Central memory CD4-positive, alpha-beta T cell (primary cell): ENCODE measurements at places on chromosomes 6 and 20.

- DNase-seq = no peak
Measured at GRCh38 chr6:55474382-55474781, 104.6 kb downstream of the HMGCLL1 start.

DNA sequence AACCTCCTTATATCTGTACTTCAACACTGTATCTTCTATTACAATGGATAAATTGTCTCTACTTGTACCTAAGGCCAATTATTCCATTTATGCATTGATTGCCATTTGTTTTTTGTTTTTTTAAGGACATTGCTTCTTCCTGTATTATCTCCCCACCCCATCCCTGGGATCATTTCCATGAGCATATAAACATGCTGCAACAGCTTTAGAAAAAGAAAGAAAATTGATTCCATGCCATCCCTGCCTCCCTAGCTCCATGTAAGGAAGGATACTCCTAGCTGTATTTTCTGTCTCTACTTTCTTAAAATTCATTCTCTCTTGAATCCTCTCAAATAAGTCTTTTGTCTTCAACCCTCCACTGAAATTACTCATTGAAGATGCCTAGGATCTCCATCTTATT, 101.8 kb upstream of the SIM1 start:
- DNase-seq = no peak

- no peak for DNase-seq
Measured at GRCh38 chr6:80143419-80143937, 37.0 kb downstream of the BCKDHB start.

- DNase-seq = no peak
Measured at GRCh38 chr20:55649254-55649653, 356.1 kb downstream of the CBLN4 start.

DNA sequence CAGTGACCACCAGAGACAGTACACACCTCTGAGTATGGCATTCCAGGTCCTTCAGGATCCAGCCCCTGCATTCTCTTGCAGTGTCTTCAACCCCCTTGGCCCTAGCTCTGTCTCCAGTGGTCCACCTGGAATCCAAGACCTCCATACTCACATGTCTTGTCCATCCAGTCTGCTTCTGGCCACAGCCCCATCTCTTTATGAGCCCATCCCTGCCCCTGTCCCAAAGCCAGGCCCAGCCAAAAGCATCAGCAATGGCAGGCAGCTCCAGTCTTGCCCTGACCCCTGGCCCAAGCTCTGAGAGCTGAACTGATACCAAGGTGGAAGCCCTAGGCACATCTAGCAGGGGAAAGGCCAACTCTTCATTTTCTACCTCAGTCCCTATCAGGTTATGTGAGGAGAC, 119.6 kb upstream of the PTPRT start:
- DNase-seq = no peak

DNA sequence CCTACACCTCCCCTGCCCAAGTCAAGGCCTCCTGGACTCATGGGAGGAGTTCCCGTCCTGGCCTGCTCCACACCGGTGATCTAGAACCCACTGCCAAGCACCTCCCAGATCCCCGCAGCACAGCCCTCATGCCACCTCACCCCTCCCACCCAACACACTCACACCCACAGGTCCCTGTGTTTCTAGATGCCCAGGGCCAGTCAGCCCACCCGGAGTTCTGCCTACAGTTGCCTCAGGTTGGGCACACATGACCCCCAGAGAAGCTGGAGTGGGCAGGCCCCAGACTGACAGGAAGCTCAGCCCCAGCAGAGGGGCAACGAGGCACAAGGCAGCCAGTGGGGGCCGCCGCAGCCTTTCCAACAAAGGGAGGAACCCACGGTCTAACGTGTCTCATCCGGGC, 29.6 kb downstream of the RRBP1 start:
- no peak for DNase-seq

DNA sequence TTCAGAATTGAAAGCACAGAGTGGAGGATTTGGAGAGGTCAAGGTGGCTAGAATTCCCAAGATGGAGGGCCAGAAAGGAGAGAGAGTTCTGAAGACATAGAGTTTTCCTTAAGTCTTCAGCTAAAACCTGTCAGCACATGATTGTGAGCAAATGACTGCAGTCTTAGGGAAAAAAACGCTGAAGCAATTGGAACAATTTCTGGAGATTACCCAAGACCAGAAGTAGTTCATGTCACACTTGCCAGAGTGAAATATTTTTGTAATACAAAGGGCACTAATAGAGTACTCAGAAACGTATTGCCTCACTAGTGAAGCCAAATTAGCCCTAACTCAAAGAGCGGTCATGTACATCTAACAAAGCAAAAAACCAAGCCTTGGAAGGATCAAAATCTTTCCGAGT, 541.3 kb upstream of the MARCKS start:
- no peak for DNase-seq

GRCh38 chr6:10390495-10391298, 24.2 kb downstream of the TFAP2A start:
- DNase-seq = no peak

GRCh38 chr6:119134752-119135151, 56.3 kb upstream of the FAM184A start:
- DNase-seq = no peak

DNA sequence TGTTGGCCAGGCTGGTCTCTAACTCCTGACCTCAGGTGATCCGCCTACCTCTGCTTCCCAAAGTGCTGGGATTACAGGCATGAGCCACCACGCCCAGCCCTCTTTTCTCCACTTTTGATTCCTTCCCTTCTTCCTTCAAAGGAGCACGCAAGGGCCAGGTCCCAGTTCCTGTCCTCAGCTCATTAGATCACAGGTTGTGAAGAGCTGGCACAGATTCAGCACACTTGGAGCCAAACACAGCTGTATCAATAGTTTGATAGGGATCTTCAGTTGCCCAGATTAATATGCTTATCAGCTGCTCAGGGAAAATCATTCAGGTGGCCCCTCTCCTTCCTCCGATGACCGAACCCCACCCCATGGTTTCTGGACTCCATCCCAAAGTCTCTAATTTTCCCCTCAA, 14.4 kb upstream of the SLC22A23 start:
- no peak for DNase-seq

- no peak for DNase-seq
Measured at GRCh38 chr6:48472091-48472490, 361.1 kb upstream of the PTCHD4 start.
